Stimulated activated effector memory CD8-positive, alpha-beta T cell treated with anti-CD3 and anti-CD28 coated beads, Interleukin-12 subunit alpha, Interleukin-12 subunit beta, amount 100 ng/mL, for 72 hours (primary cell): ENCODE measurements at places on chromosomes 16 and 17.

- no peak for DNase-seq
Measured at GRCh38 chr16:84182680-84183571, 3.9 kb downstream of the TAF1C start.

DNA sequence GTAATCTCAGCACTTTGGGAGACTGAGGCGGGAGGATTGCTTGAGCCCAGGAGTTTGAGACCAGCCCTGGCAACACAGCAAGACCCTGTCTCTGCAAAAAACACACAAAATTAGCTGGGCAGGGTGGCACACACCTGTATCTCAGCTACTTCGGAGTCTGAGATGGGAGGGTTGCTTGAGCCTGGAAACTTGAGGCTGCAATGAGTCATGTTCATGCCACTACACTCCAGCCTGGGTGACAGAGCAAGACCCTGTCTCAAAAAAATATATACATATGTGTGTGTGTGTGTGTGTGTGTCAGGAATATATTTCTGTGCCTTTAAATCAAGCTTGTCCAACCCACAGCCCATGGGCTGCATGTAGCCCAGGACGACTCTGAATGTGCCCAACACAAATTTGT lies 55.2 kb downstream of the CRISPLD2 start:
- no peak for DNase-seq

- no peak for DNase-seq
Measured at GRCh38 chr16:27712251-27712711, 162.3 kb downstream of the KATNIP start.

GRCh38 chr17:65312718-65313377 lies 175.7 kb downstream of the RGS9 start:
- no peak for DNase-seq

GRCh38 chr16:67158637-67159600 lies 790 bp downstream of the TRADD start:
- peak; percentile 94 for DNase-seq

DNA sequence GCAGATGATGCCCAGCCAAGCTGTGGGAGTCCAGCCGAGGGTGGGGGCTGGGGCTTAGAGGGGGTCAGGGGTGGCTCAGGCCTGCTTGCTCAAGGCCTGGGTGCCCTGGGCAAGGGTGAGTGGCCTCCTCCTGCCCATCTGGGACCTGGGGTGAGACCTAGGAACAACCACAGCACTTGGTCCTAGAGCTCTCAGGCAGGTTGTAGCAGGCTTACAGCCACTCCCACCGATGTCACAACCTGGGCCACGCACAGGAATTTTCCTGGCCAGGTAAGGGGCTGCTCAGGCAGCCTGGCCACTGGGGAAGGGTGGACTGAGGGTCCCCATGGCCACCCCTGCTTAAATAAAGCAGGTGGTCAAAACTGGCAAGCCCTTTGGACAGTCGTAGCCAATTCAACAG lies 6.3 kb upstream of the SREBF1 start:
- no peak for DNase-seq

DNA sequence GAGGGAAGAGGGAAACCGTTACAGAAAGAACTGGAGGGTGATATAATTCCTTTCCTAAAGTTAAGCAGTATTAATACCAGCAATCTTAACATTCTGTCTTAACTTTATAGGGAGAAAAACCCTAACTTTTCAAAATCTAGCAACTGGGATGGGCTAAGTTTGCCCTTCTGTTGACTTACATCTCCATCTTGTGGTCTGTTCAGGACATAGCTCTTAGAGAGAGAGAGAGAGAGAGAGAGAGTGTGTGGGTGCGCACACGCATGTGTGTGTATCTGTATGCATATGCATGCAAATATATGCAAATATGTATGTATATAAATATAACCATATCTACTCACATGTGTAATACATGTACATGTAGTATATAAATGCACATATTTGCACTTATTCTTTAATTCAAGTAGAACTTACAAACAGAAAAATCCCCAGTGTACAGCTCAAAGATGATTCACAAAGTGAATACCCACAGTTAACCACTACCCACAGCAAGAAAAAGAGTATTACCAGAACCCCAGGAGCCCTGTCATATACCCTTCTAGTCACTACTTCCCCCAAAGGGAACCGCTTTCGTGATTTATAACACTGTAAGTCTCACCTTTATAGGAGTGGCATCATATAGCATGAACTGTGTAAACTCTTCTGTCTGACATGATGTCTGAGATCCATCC lies 46.5 kb downstream of the STX8 start:
- DNase-seq, result no peak

GRCh38 chr17:4719684-4720221 lies 9.3 kb downstream of the ARRB2 start:
- no peak for DNase-seq

DNA sequence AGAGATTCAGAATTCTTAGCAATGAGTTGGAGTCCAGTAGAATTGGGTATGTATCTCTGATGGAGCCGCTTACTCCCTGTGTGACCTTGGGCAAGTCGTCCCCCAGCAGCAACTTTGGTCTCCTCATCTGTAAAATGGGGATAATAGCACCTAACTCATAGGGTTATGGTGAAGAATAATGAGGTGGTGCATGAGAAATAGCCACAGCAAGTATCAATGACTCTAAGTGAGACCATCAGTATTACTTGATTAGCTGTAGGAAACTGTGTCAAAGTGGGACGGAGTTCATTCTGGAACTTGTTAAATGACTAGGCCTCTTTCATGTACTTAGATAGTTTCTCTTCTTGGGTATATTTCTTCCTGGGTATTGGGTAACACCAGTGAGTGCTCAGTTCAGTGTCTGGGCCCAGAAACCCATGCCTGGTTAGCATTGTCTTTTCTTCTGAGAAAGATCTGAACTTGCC lies 6.4 kb downstream of the PRKCB start:
- DNase-seq, result no peak

GRCh38 chr16:89134269-89134668 lies 37.3 kb upstream of the CDH15 start:
- no peak for DNase-seq

DNA sequence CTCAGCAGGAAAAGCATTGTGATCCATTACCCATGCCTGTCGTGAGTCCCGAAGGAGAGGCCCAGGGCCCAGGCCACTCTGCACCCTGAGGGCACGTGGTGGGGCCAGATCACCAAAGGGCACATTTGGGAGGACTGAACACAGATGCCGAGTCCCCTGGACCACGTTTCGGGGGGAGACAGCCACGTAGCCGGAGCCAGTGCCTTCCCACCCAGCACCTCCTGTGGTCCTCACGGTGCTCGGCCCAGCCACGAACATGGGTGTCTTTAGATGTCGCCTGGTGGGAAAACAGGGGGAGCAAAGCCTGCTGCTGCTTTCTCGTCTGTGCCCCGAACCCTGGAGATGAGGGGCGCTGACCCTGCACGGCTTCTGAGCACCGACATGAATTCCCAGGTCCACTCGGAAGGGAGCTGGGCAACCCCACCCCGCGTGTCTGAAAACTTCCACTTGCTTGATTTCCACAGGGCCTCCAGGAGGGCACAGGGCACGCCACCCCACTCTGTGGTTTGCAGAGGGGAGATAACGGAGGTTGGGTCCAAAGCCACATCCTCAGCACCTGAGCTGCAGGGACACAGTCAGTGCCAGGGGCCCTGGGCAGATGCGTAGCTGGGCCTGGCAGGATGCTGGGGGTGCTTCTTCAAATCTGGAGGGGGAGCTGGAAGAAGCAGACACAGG lies 14.4 kb downstream of the CBFA2T3 start:
- DNase-seq, result no peak

DNA sequence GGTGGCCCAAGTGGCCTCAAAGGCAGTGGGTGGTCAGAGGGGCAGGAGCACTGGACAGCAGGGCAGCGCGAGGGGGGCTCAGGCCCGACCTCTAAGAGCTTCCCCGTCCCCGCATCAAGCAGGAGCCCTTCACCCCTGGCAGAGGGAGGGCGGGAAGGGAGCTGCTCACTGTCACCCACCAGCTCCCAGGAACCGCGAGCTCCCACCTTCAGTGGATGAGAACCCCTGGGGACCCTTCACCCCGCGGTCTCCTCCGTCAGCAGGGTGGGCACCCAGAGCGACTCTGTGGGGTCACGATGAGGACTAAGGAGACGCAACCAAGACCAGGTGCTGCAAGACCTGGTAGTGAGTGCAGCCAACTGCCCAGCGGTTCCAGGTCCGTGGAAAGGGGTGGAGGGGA lies 13.6 kb downstream of the CEP131 start:
- DNase-seq, result no peak

DNA sequence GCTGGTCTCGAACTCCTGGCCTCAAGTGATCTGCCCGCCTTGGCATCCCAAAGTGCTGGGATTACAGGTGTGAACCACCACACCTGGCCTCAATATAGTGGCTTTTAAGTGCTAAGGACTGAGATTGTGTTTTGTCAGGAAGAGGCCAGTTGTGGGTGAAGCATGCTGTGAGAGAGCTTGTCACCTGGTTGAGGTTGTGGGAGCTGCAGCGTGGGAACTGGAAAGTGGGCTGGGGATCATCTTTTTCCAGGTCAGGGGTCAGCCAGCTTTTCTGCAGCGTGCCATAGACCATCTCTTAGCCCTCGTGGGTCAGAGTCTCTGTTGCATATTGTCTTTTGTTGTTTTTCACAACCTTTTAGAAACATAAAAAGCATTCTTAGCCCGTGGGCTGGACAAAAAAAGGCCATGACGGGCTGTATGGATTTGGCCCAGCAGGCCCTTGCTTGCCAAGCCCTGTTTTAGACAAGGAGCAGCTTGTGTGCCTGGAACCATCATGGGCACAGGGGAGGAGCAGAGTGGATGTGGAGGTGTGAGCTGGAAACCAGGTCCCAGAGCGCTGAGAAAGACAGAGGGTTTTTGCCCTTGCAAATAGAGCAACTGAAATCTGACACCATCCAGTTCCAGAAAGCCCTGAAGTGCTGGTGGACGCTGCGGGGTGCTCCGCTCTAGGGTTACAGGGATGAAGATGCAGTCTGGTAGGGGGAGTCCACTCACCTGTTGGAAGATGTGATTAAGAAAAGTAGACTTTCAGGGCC lies 5.5 kb downstream of the BIRC5 start:
- DNase-seq, result no peak

- DNase-seq, result no peak
Measured at GRCh38 chr17:73735245-73735644, 91.0 kb upstream of the SDK2 start.
